M059J (cell line): ENCODE measurements at places on chromosomes 3 and 15. TPM values are rescaled to one million over a fixed set of nuclear protein-coding genes. Genes with fewer than 3 reads are reported as not detected.

ZNF609 gene
- total RNA-seq, result 10.6 and 18.1 TPM in 2 replicates

SH2D7 gene
- not detected in 2 replicates for total RNA-seq

TF gene
- total RNA-seq, result not detected in 2 replicates

UROC1 gene
- total RNA-seq, result 0.02 TPM in 1 of 2 replicates, not detected in the other

SCN11A gene
- total RNA-seq, result not detected in 2 replicates

IQCF6 gene
- total RNA-seq, result not detected in 2 replicates
